ENCODE measurements at places on chromosomes 13 and 19.

DNA sequence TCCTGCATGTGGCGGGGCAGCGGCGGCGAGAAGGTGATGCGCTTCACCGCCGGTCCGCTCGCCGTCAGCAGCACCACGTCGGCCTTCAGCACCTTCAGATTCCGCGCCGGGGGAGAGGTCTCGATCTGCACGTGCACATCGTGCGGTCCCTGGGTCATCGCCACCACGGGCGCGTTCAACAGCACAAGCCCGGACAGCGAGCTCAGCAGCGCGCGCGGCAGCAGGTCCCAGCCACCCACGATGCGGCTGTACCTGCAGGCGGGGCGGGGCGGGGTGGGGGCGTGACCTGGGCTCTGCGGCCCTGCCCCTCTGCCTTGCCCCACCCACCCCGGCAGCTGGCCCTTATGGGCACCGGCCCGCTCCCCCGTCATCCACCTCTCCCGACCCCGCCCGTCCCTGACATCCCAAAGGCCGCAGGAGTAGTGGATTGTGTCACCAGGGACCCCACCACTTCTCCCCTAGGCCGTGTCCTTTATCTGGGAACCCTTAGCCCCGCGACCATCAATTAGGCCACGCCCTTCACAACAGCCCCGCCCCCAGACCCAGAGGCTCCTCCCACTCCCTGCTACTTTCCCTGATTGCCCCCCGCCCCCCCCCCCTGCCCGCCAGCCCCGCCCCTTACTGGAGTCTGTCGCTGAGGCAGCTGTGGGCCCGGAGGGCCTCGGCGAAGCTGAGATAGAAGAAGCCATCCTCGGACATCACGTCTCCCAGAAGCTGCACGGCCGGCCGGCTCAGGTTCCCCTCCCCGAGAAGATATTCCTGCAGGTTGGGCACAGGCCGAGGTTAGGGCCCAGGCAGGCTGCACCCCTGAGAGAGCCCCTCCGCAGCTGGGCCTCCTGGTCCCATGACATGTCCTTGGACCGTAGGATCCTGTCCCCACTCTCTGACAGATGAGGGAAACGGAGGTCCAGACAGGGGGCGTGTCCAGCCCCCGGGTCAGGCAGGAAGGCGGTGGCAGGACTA, 6.1 kb downstream of the IL4I1 start:
- no peak for DNase-seq

DNA sequence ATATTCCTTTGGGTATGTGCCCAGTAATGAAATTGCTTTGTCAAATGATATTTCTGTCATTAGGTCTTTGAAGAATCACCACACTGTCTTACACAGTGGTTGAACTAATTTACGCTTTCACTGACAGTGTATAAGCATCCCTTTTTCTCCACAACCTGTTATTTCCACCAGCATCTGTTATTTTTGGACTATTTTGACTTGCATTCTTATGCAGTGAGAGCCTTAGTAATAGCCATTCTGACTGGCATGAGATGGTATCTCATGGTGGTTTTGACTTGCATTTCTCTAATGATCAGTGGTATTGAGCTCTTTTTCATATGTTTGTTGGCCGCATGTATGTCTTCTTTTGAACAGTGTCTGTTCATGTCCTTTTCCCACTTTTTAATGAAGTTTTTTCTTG, 92.0 kb upstream of the SPATA13 start:
- DNase-seq, result no peak

DNA sequence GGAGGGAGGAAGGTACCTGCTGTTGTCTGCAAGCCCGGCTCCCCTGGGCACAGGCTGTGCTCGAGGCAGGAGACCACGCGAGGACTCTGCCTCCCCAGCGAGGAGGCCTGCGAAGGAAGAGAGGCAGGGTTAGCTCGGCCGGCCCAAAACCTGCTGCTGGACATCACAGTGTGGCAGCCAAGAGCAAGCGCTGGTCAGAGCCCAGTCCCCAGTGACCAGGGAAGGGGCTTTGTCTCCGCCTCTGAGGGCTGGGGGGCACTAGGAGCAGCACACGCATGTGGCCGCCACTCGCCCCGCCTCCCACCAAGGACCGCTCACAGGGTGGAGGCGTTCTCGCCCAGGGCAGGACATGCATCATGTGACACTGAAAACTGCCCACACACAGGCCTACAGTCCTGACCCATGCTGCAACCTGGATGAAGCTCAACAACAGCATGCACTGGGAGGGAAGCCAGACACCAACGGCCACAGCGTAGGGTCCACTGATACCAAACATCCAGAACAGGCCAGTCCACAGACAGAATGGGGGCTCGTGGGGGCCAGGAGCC, 8.5 kb downstream of the MIER2 start:
- no peak for DNase-seq

- DNase-seq, result no peak
These were observed 94.7 kb upstream of the GJB6 start for GRCh38 chr13:20326809-20327208.

GRCh38 chr13:81211713-81212112, 870.8 kb upstream of the SPRY2 start:
- DNase-seq, result no peak

DNA sequence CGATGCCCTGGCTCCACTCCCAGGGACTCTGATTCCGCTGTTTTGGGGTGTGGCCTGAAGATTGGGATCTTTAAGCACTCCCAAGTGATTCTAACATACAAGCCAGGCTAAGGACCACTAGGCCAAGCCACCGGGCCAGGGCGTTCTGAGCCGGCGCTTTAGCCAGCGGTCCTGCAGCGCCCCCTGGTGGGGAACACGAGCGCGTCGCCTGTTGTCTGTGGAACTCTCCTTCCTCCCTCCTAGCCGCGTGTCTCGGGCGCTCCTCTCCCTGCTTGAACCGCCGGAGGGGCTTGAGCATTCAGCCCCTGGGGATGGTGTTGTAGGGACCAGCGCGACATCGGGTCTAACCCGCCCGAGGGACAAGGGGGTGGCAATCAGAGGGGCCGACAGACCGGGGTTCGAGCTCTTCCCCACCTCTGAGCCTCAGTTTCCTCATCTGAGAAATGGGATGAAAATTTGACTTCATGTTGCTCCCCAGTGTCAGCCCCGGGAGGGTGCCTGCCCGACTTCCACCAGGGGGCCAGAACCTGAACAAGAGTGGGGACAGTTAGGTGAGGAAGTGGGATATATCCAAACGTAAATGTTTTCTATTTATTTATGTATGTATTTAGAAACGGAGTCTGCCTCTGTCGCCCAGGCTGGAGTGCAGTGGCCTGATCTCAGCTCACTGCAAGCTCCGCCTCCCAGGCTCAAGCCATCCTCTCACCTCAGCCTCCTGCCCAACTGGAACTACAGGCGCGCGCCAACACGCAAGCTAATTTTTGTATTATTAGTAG, 18.0 kb upstream of the PNMA8B start:
- DNase-seq, result no peak

DNA sequence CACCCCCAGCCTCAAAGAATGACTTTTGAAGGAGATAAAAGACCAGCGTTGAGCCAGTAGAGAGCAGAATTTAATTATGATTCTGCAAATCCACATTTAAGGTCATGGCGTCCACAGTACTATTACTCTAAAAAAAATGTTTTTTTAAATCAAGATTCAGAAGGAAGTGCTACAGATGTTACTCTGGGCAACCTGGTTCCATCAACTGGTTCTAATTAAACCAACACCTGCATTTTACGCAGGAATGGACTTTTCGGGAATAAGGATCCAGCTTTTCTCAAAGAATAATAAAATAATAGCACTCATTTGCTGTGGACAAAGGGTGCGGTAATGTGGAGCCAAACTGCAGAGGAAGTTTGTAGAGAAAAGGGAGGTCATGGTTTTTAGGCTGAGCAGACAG, 62.9 kb upstream of the IPO5 start:
- no peak for DNase-seq

All from iPS DF 19.7 (cell line).